Activated CD4-positive, alpha-beta T cell treated with anti-CD3 and anti-CD28 coated beads for 36 hours (primary cell): ENCODE measurements at places on chromosomes 7 and 10. TPM values are rescaled to one million over a fixed set of nuclear protein-coding genes. Genes with fewer than 3 reads are reported as not detected.

Gene FRMD4A
- 1.3 TPM for total RNA-seq

GRCh38 chr10:114083040-114083439 lies 39.4 kb downstream of the ADRB1 start:
- H3K4me3 ChIP-seq: no peak overlapping the region
- H3K4me1 ChIP-seq: no peaks in the 10 kb centered on the region
- peak; percentile 32 for DNase-seq
- H3K36me3 ChIP-seq: no peaks in the 10 kb centered on the region
- no peak overlapping the region for H3K27ac ChIP-seq

Gene SORBS1
- 0.69 TPM for total RNA-seq

Gene CYCS
- total RNA-seq: 222 TPM

DNA sequence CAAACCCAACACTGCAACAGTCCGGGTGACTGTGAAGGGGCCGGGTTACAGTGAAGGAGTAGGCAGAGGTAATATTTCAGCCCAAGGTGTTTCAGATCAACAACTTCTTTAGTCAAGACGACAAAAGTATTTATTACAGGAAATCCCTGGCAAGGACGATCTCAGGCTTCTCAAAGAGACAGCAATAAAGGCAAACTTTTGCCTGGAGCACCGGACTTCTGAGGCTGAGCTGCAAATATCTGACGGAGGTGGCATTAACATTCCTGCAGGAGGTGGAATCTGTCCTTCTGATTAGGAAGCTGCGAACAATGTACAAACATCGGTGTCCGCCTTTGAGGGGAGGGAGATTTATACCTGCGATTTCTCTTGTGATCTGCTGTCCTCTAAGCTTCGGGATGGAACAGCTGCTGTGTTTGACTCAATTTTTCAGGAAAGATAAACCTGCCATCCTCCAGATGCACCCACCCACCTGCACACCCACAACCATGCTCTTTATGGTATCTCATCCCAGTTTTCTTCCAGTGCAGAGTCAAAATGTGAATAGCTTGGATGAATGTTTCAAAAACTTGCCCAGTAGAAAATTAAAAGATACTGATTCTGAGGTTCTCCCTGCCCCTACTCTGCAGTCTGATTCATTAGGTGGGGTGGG lies 32.1 kb downstream of the EMX2 start:
- no peak overlapping the region for H3K27ac ChIP-seq
- H3K4me3 ChIP-seq: no peak overlapping the region
- no peaks in the 10 kb centered on the region for H3K4me1 ChIP-seq
- DNase-seq: no peak
